ENCODE measurements at places on chromosomes 4 and X. TPM values are rescaled to one million over a fixed set of nuclear protein-coding genes. Genes with fewer than 3 reads are reported as not detected.

DNA sequence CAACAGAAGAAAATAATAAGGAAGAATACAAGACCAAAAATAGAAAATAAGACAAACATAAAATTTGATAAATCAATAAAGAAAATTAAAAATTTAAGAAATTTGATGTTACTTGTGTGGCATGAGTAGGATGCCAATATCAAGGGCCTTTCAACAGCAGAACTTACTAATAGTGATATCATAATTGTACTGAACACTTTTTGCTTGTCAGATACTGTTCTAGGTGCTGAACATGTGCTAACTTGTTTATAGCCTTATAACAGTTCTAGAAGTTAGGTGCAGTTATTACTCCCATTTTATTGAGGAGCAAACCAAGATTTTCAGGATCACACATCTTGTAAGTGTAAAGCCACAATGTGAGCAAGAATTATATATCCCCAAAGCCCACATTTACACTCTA is 546.0 kb upstream of the EPHA5 start:
- no peaks in the 10 kb centered on the region for H3K27me3 ChIP-seq
- H3K4me3 ChIP-seq: no peak overlapping the region
- no peaks in the 10 kb centered on the region for H3K4me1 ChIP-seq
- H3K27ac ChIP-seq: no peak overlapping the region

Gene FRAS1
- total RNA-seq: 35.7 TPM

DNA sequence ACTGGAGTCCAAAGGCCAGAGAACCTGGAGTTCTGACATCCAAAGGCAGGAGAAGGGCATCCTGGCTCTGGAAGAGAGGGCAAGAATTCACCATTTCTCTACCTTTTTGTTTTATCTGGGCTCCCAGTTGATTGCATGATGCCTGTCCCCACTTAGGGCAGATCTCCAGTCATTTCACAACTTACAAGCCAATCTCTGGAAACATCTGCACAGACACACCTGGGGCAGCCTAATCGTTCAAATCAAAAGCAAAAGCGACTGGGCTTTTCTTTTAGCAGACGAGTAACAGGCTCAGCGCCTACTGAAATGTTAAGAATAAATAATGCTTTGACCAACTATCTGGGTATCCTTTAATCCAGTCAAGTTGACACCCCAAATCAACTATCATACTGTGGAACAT is 136.0 kb upstream of the NPY2R start:
- no peaks in the 10 kb centered on the region for H3K4me1 ChIP-seq
- no peaks in the 10 kb centered on the region for H3K36me3 ChIP-seq
- H3K27me3 ChIP-seq: no peaks in the 10 kb centered on the region
- no peak for DNase-seq
- no peak overlapping the region for H3K27ac ChIP-seq

Gene CENPVL1
- not detected for total RNA-seq

Gene TEX13B
- not detected for total RNA-seq

GRCh38 chr4:56127716-56128115 is 179.0 kb downstream of the CEP135 start:
- no peaks in the 10 kb centered on the region for H3K27me3 ChIP-seq
- H3K4me3 ChIP-seq: no peak overlapping the region
- H3K27ac ChIP-seq: no peak overlapping the region
- no peaks in the 10 kb centered on the region for H3K36me3 ChIP-seq

Gene IL13RA2
- total RNA-seq: not detected

GRCh38 chr4:17794730-17795129 is 13.3 kb upstream of the FAM184B start:
- H3K27me3 ChIP-seq: no peaks in the 10 kb centered on the region
- no peaks in the 10 kb centered on the region for H3K36me3 ChIP-seq
- no peak overlapping the region for H3K27ac ChIP-seq
- H3K4me3 ChIP-seq: no peak overlapping the region

- H3K4me3 ChIP-seq: no peak overlapping the region
- H3K27me3 ChIP-seq: no peaks in the 10 kb centered on the region
These were observed 43.1 kb upstream of the RPS6KA3 start for GRCh38 chrX:20309806-20310205.

DNA sequence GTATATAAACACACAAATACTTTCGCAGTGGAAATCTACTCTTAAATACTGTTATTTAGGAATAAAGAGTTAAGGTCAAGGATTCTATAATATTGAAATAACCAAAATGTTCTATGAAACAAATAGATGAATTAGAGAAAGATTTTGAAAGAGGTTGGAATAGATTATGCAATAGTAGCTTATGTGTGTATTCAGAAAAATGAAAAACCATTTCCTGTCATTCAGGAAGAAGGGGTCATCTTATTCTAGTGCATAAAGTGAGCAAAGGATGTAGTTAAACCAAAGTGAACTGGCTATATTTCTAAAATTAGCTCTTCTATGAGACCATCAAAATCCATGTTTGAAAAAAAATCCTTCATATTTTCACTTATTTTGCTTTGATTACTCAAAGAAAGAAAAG is 30.0 kb upstream of the MYOZ2 start:
- no peaks in the 10 kb centered on the region for H3K36me3 ChIP-seq
- no peaks in the 10 kb centered on the region for H3K27me3 ChIP-seq

- no peaks in the 10 kb centered on the region for H3K4me1 ChIP-seq
- no peak overlapping the region for H3K4me3 ChIP-seq
These were observed 614.6 kb upstream of the CPEB2 start for GRCh38 chr4:14387647-14388046.

DNA sequence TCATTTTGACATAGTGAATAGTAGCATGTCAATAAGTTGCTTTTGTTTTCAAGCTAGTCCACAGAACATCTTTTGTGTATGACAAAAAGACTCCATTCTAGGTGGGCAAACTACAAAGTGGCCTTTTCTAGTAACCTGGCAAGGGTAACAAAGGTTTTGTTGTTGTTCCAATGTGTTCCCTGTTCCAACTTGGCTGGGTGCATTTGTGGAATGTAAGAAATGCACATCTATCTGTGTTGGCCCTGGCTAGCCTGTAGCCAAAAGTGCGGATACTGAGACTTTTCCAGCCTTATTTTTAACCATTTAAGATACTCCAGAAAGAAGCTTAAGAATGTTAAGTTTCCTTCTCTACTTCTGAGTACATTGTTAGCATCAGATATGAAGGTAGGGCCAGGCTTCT is 118.7 kb upstream of the CHRDL1 start:
- no peaks in the 10 kb centered on the region for H3K36me3 ChIP-seq
- DNase-seq: no peak
- no peaks in the 10 kb centered on the region for H3K27me3 ChIP-seq

Gene CCSER1
- total RNA-seq: 3.6 TPM

DNA sequence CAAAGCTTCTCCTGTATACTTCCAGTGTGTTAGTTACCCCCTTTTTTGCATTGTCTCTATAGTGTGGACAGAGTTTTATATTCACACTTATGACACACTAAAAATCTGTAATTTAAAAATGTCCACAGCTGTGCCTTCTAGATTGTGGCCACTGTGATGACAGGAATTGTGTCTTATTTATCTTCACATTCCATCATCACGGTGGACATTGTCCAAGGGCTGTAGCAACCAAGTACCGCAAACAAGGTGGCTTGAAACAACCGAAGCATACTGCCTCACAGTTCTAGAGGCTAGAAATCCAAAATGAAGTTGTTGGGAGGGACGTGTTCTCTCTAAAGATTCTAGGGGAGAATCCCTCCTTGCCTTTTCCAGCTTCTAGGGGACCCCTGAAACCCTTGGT is 32.3 kb downstream of the CHRNA9 start:
- no peak overlapping the region for H3K4me3 ChIP-seq
- H3K4me1 ChIP-seq: peaks cover 48% of the 10 kb centered on the region
- peak; percentile 60 for DNase-seq
- H3K27me3 ChIP-seq: no peaks in the 10 kb centered on the region

DNA sequence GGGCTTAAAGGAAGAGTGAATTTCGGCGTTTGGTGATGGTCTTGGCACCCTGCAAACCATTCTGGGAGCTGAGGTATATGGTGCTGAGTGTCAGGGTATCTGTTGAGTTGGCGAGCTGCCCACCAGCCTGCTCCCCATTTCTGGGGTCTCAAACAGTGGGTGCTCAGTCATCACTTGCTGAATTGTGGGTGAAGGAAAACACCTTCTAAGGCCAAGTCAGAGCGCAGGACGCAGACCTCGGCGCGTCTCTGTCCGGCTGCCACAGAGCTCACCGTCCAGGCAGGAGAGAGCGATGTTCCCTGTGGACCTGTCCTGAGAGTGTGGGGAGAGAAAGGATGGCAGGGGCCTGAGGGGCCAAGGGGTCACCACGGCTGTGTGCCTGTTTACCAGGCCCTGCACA is 111.2 kb downstream of the SORCS2 start:
- H3K4me3 ChIP-seq: no peak overlapping the region
- no peaks in the 10 kb centered on the region for H3K36me3 ChIP-seq
- H3K27ac ChIP-seq: no peak overlapping the region
- H3K27me3 ChIP-seq: no peaks in the 10 kb centered on the region
- no peak for DNase-seq

- H3K27ac ChIP-seq: no peak overlapping the region
- H3K27me3 ChIP-seq: no peaks in the 10 kb centered on the region
- no peaks in the 10 kb centered on the region for H3K4me1 ChIP-seq
- DNase-seq: peak; percentile 51
These were observed 21.8 kb downstream of the CMC4 start for GRCh38 chrX:155048977-155049619.

Gene UGT2B15
- 0.32 TPM for total RNA-seq
